ENCODE measurements at places on chromosomes 7 and 10.

DNA sequence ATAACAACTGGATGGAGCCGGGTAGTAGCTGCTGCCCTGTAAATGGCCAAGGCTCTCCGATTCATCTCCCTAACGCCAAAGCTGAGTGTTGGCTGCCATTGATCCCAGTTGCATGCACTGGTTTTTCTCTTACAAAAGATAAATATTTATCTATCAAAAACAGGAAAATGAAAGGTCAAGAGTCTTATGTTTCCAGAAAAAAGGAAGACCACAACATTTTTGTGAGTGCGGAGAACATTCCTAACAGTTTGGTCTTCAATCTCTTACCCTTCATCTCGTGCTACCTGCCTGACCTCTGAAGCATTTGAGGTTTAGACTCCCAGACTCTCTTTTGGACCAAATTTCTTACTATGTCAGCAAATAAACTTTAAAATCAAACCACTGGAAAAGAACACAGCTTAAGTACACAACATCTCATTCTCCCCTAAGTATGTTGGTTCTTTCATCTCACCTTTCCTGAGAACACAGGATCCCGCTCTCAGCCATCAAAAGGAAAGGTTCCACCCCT is 61.6 kb downstream of the SORBS1 start:
- no peak for DNase-seq

DNA sequence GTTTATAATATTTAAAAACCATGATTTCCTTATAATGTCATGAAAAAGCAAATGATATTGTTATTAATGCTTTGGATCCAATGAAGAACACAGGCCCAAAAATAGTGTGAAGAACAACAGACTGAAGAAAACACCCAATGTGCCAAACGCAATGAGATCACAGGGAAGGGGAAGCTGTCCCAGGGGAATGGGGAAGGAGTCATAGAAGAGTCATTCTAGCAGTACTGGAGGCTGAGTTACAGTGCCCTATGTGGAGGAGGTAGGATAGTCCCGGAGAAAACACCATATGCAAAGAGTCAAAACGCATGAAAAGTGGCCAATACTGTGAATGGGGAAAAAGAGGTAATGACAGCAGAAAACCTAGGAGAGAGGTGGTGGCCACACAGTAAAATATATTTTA is 50.9 kb downstream of the TPK1 start:
- DNase-seq, result no peak

DNA sequence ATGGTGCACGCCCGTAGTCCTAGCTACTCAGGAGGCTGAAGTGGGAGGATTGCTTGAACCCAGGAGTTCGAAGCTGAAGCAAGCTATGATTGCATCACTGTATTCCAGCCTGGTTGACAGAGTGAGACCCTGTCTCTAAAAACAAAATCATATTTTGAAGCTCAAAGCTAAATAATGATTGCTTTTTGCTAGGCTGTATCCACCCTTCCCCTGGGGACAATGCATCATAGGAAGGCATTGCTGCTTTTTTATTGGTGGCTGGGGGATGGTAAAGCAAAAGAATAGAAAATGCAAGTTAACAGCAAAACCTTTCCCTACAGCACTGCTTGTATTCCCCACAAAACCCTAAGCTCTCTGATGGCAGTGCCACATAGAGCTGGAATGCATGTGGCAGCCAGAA is 107.5 kb upstream of the WAC start:
- no peak for DNase-seq

- no peak for DNase-seq
Observed at GRCh38 chr10:48589266-48589665, 15.6 kb downstream of the ARHGAP22 start.

DNA sequence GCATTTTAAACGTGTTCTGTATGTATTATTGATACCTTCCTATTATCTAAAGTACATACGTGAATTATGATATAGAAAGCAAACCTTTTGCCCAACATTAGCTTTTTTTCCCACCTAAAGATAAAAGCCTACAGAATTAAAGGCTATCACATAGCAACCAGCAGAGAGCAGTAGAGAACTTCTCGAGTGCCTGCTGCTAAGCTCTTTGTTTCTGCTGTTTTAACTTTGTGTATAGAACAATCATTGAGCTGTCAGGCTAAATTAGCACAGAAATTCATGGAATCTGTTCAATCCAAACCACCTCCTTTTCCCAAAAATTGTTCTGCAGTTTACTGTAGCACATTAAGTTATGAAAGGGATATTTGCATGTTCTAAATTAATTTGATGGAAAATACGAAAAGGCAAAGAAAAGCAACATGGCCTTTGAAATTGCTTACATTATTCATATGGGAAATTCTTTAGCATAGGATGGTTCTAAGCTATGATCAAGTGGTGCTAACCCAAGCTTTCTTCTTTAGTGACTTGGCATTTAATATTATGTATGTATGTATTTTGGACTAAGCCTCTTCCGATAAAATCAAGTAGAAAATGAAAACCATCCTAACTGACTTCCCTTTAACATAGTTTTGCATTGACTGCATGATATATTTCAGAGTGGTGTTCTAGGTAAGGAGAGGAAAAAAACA is 1288.5 kb downstream of the GATA3 start:
- DNase-seq, result no peak

- no peak for DNase-seq
Observed at GRCh38 chr7:102974366-102975236, 61.8 kb downstream of the LRRC17 start.

- DNase-seq, result no peak
Observed at GRCh38 chr10:123142701-123143161, 5.2 kb upstream of the HMX2 start.

DNA sequence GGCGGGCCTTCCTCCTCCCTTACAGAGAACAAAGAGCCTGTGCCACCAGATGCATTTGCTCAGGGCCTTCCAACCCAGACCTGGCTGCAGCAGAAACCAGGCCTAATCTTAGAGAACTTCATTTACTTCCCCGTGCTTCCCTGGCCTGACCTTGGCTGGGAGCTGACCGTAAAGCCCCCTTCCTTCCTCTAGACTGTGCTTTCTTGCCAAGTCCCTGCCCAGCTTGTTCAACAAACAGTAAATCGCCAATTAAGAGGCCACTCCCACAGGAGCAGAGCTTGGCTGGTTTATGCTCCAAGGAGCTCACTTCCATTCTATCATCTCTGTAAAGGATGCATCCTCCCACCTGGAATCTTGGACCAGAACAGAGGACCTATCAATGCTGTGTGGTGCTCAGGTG is 110.9 kb downstream of the COL13A1 start:
- no peak for DNase-seq

GRCh38 chr7:108066486-108066885 is 63.5 kb upstream of the LAMB1 start:
- DNase-seq, result no peak

Data from stimulated activated CD8-positive, alpha-beta memory T cell treated with anti-CD3 and anti-CD28 coated beads, Interleukin-4, amount 100 ng/mL, for 4 hours (primary cell).